ENCODE measurements at places on chromosomes 4 and X. TPM values are rescaled to one million over a fixed set of nuclear protein-coding genes. Genes with fewer than 3 reads are reported as not detected.

DNA sequence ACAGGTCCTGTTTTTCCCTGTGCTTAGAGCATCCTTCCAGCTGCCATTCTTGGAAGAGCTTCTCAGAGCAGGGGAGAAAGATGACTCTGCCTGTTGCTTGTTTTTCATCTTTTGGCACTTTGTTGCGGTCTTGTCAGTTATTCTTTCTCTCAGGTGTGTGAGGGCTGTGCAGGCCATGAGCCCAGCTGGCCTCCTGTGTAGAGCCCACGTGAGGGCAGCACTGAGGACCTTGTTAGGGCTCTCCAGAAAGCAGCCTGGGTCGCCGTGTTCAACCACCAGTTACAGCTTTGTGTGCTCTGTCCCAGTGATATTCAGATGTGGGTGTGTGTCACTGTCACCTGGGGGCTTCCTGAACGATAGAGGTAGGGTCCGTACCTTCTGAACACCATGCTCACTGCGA lies 52.8 kb downstream of the NOP14 start:
- peaks cover 95% of the 10 kb centered on the region for H3K36me3 ChIP-seq
- no peaks in the 10 kb centered on the region for H3K27me3 ChIP-seq
- H3K4me1 ChIP-seq, result peaks cover 6% of the 10 kb centered on the region
- no peak overlapping the region for H3K4me3 ChIP-seq

- peaks cover 11% of the 10 kb centered on the region for H3K27me3 ChIP-seq
- no peaks in the 10 kb centered on the region for H3K4me1 ChIP-seq
- no peak for ATAC-seq
- H3K27ac ChIP-seq, result no peak overlapping the region
- H3K36me3 ChIP-seq, result no peaks in the 10 kb centered on the region
Measured at GRCh38 chr4:110042545-110043517, 130.1 kb downstream of the EGF start.

DNA sequence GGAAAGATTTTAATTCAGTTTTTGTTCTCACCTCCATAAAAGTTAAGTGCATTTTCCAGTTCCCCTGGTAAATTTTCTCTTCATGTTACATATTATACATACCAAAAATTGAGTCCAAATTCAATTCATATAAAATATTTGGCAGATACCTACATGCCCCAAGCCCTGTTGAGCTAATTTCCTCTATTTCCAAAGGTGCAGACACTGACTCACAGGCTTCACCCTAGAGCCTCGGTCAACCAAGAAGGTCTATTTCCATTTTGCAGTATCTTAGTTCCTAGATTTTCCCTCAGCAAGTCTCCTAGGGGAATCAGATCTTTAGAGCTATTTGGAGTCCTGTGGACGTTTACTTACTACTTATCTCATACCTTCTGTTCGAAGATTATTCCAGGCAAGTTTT lies 174.4 kb downstream of the TSPAN5 start:
- H3K4me1 ChIP-seq, result peaks cover 65% of the 10 kb centered on the region
- no peak for ATAC-seq
- peak overlapping the region; percentile 99 for H3K27ac ChIP-seq

DNA sequence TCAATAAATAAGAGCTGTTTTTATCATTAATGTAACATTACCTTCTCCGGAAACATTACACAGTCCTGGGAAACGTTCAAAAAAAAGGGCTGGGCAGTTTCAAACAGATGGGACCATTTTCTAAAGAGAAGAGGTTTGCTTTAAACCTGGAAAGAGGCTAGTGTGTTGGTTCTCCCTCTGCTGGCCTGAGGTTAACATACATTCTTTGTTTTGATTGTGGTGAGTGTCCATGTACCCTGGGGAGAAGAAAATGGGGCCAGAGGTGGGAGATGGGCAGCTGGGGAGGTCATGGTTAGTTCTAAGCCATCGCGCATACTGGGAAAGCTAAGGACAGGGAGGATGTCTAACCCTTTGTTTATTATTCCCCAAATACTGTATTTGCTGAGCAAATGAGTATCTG lies 194.7 kb downstream of the CPEB2 start:
- ATAC-seq, result no peak
- H3K27me3 ChIP-seq, result no peaks in the 10 kb centered on the region
- H3K4me1 ChIP-seq, result no peaks in the 10 kb centered on the region
- H3K27ac ChIP-seq, result no peak overlapping the region
- no peak overlapping the region for H3K4me3 ChIP-seq
- no peaks in the 10 kb centered on the region for H3K36me3 ChIP-seq

GRCh38 chr4:159516556-159517140 lies 413.8 kb downstream of the RAPGEF2 start:
- no peak overlapping the region for H3K4me3 ChIP-seq
- peaks cover 7% of the 10 kb centered on the region for H3K27me3 ChIP-seq
- ATAC-seq, result no peak

DNA sequence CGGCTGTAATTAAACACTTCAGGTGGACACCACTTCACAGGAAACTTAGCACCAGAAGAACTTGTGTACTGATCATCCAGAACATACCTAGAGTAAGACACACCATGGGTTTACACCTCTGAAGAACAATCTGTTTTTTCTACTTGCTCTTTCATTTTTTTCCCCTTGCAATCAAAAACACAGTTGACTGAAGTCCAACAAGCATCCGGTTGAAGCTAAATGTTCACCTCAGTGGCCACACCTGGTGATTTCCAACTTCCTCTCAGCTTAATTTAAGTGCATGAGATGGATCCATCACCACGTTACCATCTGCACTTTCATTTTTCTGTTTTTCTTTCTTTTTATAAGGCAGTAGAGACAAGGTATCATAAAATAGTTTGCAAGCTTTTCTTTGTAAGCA lies 4.9 kb upstream of the TXK start:
- peak overlapping the region; percentile 69 for H3K27ac ChIP-seq
- H3K27me3 ChIP-seq, result no peaks in the 10 kb centered on the region
- peak; percentile 33 for ATAC-seq
- H3K4me3 ChIP-seq, result peak overlapping the region; percentile 60

DNA sequence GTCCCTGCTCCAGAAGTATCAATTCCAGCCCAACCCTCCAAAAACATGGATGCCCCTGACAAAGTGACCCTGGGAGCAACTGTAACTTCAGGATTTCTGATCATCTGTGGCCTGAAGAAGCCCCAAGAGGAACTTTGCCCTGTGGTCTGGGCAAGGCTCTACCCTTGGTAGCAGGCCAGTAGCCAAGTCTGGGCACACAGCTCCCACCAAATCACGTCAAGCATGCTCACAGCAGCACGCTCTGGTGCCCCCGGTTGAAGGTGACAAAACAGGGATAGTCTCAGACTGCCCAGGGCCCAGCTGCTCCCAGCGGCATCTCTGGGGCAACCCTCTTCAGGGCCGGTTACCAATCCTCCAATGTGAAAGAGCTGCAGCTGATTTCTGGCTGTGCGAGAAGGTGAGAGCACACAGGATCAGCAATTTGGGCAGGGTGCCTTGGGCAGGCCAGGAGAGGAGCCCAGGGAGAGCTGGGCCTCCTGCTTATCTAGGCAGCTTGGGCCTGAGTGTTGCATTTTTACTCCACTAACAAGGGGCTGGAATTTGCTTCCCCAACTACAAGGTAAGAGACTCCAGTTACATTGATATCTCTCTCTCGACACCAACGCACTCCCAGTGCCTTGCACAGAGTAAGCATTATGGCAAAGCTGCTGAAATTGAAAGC lies 418.1 kb downstream of the BCOR start:
- no peaks in the 10 kb centered on the region for H3K4me1 ChIP-seq
- H3K27ac ChIP-seq, result no peak overlapping the region
- peaks cover under 1% of the 10 kb centered on the region for H3K27me3 ChIP-seq
- H3K4me3 ChIP-seq, result no peak overlapping the region

DNA sequence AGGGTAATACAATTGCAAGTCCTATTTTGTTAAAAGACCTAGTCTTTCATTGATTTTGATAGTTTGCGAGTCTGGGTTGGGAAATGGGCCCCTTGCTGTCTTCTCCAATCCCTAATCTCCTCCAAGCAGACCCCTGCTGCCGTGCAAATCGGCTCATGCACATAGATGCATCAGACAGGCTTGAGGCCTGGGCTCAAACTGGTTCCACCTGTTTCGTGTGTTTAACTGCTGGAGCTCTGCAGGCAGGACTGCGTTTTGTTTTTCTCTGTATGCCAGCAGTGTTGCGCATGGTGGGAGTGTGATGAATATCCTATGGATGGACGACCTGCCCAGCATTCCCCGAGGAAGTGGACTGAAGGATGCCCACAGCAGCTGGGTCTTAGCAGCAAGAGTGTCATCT lies 133.9 kb downstream of the PDGFRA start:
- peaks cover 8% of the 10 kb centered on the region for H3K27me3 ChIP-seq
- ATAC-seq, result no peak
- H3K4me1 ChIP-seq, result no peaks in the 10 kb centered on the region
- no peaks in the 10 kb centered on the region for H3K36me3 ChIP-seq

DNA sequence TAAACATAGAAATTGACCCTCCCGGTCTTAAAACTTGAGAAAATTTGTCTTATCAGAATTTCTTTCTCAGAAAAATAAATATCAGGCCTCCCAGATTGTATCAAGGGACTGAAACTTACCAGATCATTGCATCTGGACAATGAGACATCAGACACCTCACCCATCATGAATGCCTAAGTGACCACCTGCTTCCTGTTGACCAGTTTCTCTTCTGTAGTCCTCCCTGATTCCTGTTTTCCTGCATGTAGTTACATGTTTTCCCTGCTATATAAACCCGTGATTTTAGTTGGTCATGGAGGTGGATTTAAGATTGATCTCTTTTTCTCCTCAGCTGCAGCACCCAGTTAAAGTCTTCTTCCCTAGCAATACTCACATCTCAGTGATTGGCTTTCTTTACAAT lies 548.1 kb downstream of the PPP4R3C start:
- no peaks in the 10 kb centered on the region for H3K27me3 ChIP-seq
- no peak overlapping the region for H3K27ac ChIP-seq
- H3K4me1 ChIP-seq, result no peaks in the 10 kb centered on the region
- no peak for ATAC-seq

DNA sequence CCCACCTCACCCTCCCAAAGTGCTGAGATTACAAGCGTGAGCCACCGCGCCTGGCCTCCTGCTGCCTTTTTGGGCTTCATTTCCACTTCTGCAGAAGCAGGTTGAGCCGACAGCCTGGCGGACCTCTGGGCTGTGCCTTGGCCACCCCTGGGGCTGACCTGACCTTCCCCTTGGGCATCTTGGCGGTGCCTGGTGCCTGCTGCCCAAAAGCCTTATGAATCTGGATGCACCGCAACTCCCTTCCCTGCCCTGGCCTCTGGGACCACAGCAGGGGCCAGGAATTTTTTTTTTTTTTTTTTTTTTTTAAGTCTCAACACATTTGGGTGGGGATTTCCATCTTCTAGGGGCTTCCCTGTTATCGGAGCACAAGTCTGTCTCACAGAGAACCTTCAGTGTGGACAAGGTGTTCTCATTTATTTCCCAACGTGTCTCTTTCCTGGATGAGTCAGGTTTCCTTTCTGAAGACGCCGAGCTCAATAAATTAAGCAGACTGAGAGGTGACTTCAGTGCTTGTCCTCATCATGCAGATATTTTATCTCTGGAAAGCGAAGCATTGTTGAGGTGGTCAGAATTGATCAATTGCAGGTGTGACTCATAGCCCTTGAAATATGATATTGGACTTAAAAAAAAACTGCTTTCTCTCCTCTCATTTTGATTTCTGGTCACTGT lies 79.7 kb downstream of the SHROOM2 start:
- no peak overlapping the region for H3K27ac ChIP-seq
- no peaks in the 10 kb centered on the region for H3K36me3 ChIP-seq
- no peaks in the 10 kb centered on the region for H3K4me1 ChIP-seq
- H3K4me3 ChIP-seq, result no peak overlapping the region

- no peak for ATAC-seq
- no peaks in the 10 kb centered on the region for H3K4me1 ChIP-seq
- no peak overlapping the region for H3K27ac ChIP-seq
Measured at GRCh38 chrX:40109288-40110008, 11.7 kb upstream of the BCOR start.

DNA sequence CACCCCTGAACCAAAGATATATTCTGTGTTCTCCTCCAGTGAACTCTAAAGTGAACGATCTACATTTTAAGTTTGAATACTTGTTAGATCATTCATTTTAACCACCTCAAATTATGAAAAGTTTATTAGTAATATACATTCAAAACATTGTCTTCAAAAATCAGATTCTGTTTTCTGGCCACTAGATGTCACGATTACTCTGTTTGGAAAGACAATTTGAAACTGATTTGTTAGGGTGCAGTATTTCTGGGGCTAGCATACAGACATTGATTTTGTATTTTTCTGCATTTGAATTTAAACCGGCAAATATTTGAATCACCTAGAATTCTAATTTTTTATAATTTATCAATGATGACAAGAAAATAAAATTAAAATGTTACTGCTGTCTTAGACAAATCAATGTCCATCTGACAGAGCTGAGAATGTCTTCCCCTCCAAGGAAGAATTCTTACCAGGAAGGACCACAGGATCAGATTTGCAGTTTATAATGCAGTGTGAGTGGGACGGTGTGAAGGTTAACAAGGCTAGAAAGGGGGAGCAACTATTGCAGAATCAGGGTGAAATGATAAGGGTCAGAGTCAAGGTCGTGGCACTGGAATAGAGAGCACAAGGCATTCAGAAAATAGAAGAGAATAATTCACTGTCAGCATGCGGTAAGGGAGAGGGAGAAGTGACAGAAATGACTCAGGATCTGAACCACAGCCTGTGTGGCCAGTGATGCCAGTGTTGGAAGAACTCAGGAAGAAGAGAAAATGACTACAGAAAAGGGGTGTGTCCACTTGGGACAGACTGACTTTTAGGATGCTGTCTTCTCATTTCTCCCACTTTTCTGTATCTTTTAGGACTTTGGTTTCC lies 91.6 kb downstream of the ANXA10 start:
- no peaks in the 10 kb centered on the region for H3K36me3 ChIP-seq
- H3K4me1 ChIP-seq, result no peaks in the 10 kb centered on the region
- H3K4me3 ChIP-seq, result no peak overlapping the region

DNA sequence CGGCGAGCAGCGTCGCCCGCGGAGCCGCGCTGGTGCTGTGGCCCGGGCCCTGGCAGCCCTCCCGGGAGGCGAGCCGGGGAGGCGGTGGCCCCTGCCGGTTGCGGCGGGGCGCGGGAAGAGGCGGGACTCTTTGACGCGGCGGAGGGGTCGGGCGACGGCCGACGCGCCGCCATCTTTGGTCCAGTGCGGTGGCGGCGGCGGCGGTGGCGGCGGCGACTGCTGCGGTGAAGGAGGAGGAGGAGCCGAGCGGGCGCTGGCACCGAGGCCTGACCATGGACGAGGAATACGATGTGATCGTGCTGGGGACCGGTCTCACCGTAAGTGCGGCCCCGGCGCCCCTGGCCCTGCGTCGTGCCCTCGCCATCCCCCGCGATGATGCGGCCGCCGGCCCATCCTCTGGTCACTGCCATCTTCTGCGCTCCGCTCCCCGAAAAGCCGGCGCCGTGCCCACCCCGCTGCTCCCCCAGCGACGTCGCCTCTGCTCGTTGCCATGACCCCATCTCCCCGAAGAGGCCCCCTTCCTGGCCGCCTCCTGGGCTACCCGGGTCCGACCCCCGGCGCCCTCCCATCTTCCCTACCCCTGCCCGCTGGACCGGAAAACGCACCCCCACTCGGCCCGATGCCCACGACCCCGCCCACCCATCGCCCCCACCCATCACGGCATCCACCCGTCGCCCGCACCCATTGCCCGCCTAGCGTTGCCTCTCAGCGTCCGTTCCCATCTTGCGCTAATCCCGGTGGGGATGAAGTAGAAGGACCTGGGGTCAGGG lies at the start of gene GDI1:
Gene GDI1, plus strand, starts transcription at position 172 of the 770 bp plus-strand sequence. Its CDS starts 101 bp downstream, at position 273.
- peaks cover 6% of the 10 kb centered on the region for H3K4me1 ChIP-seq
- no peaks in the 10 kb centered on the region for H3K27me3 ChIP-seq
- H3K4me3 ChIP-seq, result peak within 1 kb of the TSS; percentile 91
- peaks cover 76% of the 10 kb centered on the region for H3K36me3 ChIP-seq
- peak; percentile 67 for ATAC-seq

Gene TCEAL5
- not detected for total RNA-seq

Gene EMCN
- total RNA-seq, result not detected

Gene KCND1
- 16.8 TPM for total RNA-seq

Gene NLGN4X
- not detected for total RNA-seq

Gene PKD2
- 12.7 TPM for total RNA-seq

Gene MAGEB10
- not detected for total RNA-seq

Gene CSAG2
- total RNA-seq, result not detected

Gene PCSK1N
- total RNA-seq, result 4.7 TPM

Gene SOX3
- total RNA-seq, result not detected
